ENCODE measurements at places on chromosomes 16 and 17.

DNA sequence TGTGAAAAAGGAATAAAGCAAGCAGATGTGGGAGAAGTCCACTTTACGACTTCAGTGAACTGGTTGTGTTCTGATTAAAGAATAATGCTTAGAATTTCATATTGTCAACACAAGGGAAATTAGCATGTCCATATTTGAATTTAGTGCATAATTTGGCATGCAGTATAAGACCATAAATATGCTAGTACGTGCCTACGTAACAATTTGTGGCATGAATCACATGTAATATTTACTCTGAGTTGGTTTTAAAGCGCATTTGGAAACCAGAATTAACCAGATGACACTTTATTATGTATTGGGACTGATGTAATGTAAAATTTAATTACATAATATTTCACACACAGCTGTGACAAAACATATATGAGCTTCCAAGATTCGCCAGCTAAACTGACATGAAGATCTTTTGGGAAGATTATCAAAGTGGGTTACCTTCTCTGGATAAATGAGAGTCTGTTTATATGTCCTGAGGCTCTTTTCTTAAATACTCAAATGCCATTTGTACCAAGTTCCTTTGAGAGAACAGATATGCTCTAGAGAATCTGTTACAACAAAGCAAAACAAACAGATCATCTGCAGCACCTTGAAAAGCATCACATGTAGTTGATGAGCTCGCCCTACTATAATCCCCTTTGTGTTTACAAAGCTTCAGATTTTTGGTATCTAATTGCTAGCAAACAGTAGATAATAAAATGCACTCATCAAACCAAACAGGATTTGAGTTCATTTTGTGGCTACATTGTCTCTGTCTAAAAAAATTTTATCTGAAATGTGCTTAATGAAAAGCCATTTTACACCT lies 1468.6 kb downstream of the CDH11 start:
- no peak for DNase-seq

DNA sequence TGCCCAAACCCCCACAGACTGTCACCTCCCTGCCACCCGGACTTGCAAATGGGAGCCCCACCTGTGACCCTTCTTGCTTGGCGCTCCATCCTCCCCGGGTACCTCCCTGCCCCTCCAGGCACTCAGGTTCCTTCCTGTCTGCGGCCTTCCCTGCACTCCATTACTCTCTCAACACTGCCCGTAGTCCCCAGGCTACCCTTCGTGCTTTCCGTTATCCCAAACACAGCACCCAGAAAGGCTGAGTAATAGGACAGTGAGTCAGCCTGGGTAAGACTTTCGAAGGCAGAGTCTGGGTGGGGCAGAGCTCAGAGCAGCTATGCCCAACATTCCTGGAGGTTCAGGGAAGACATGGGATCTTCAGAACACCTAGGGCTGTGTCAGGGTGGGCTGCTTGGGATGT lies 16.6 kb upstream of the C16orf74 start:
- no peak for DNase-seq

- no peak for DNase-seq
These were observed 2.3 kb upstream of the CBX4 start for GRCh38 chr17:79841369-79842135.

DNA sequence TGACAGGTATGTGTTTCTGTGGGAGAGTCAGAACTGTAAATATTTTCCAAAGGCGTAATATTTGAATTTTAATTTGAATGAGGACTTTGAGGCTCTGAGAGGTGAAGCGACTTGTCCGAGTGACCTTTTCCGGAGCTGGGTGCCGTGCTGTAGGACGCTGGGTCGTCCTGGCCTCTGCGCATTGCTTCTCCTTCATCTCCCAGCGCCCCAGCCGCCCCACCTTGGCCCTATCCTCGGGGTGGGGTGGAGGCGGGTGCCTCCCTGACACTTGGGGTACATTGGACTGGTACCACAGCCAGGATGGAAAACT lies 147.8 kb downstream of the SPECC1 start:
- DNase-seq = no peak

- DNase-seq = no peak
These were observed 49.1 kb upstream of the ACSF3 start for GRCh38 chr16:89044418-89045180.

DNA sequence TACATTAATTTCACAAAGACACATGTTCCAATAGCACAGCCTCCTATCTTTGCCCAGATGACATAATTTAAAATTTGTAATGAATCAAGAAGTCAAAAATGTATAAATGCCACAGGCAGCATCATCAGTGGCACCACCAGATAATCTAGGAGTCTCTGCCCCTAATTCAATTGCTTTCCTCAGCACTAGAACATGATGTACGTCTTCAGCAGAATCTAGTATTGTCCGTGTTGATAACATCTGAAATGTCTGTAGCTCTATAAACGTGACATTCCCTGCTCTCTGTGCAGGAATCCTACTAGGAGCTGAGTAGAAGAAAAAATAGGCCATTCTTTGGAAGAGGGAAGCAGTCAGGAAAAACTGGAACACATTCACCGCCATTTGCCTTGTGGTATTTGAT lies 21.4 kb upstream of the SLC38A8 start:
- no peak for DNase-seq

- DNase-seq = no peak
These were observed 2.8 kb downstream of the TSR3 start for GRCh38 chr16:1348926-1349325.

Data from KBM-7 (cell line).